ENCODE measurements at places on chromosomes 1 and 21.

GRCh38 chr1:39640861-39641260 is 1.4 kb upstream of the HEYL start:
- DNase-seq = no peak

- DNase-seq = no peak
These were observed 27.4 kb downstream of the TMEM50B start for GRCh38 chr21:33452362-33452761.

DNA sequence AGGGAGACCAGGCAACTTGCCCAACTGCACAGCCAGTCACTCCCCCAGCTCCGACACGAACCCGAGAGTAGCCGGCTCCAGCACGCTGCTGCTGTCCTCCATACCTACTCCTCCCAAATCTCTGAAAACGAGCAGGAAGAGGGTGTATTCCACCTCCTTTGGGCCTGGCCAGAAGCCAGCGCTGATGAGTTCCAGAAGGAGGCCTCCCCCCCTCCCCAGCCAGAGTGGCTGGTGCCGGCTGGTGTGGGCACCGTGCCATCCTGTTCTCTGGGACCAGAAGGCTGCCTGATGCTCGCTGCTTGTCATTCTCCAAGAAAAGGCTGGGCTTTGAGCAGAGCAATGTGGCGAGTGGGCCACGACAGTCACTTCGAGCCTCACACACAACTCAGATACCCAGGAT is 22.2 kb downstream of the KCNN3 start:
- DNase-seq = no peak

GRCh38 chr21:38834725-38835124 is 29.0 kb downstream of the ETS2 start:
- DNase-seq = no peak

- DNase-seq = peak; percentile 12
These were observed 81.6 kb downstream of the CD58 start for GRCh38 chr1:116489231-116489697.

DNA sequence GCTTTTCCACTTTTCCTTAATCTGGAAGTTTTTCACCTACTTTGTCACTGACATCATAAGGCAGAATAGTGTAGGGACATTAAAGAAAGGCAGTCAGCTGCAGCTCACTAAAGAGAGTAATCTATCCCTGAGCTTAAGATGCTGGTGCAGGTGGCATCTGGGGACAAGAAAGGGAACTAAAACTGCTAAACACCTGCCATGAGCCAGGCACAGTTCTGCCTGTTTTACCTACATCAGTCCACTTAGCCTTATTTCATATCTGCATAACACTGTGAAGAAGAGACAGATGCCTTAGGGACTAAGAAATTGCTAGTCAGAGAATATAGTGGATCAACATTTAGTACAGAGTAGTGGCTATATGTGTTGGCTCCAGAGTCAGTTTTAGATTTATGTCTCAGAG is 88.1 kb downstream of the GPATCH2 start:
- DNase-seq = no peak

Data from RKO (cell line).